Stimulated activated CD8-positive, alpha-beta memory T cell treated with anti-CD3 and anti-CD28 coated beads, Interleukin-4, amount 100 ng/mL, for 48 hours (primary cell): ENCODE measurements at places on chromosomes 1 and 21.

- DNase-seq: no peak
These were observed 2.5 kb downstream of the PTPN7 start for GRCh38 chr1:202157945-202158344.

- no peak for DNase-seq
These were observed 61.8 kb downstream of the CLEC20A start for GRCh38 chr1:178434899-178435435.

- no peak for DNase-seq
These were observed 43.9 kb upstream of the SOX13 start for GRCh38 chr1:204029016-204029415.

- DNase-seq: no peak
These were observed 519.2 kb upstream of the B3GALT2 start for GRCh38 chr1:193705554-193705981.

DNA sequence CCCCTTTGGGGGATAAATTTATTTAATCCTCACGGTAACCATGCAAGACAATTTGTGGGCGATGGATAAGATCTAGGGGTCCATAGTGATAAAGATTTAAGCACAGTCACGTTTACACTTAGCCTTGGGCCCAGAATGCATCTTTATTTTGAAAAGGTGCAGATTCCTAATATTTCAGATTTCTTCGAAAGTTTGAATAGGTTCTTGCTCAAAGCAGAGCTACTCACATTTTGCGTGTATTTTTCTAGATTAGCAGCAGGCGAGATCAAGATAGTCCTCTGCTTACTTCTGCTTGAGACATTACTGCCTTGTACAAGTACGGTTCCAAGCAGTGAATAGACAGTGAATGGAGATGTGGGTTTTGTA, 647 bp downstream of the TSEN15 start:
- no peak for DNase-seq

DNA sequence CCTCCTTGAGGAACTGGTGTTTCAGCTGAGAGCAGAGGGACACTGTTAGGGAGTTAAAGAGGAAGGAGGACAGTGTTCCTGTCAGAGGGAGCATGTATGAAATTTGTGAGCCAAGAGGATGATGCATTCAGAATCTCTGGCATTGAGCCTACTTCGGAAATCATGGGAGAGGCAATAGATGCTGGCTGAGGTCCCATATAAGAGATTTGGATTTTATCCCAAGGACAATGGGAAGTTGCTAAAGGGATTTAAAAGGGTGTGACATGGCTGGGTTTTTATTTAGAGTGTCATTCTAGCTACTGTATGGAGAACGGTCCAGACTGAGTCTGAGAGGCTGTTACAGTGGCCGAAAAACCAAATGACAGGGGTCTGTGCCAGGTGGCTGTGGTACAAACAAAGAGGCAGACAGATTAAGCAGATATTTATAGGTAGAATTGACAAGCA, 403.2 kb upstream of the B3GALT2 start:
- no peak for DNase-seq

DNA sequence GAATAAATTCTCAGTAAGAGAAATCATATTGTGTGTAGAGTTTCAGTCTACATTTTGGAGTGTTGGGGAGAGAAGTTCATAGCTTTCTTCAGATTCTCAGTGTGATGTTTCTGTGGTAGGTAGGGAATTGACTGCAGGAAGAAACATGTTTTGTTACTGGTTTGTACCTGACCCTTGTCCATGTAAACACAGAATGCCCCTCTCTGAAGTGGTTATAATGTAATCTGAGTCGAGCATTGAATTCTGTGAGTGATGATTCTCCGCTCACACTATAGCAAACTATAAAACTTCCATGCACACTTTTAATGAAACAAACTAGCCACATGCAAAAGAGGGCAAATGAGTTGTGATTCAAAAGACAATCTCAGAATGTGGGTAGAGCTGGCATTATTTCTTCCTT, 433.2 kb downstream of the USP25 start:
- DNase-seq: no peak

DNA sequence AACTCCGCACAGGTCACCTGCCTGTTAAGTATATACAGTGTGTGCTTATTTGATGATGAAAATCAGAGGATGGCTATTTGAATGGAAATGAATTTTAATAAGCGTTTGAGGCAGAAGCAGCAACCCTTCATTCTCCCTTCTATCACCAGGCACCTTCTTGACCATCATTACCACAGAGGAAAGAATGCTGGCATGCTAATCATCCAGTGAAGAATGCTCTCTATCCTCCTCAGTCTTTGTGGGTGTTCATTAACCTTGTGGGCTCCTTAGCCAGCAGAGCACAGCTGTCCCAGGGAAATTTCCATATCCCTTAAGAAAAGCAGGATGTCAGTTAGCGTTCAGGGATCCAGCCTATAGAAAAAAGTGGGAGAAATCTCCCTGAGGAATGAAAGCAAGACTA, 428.0 kb upstream of the CAMK1G start:
- no peak for DNase-seq

DNA sequence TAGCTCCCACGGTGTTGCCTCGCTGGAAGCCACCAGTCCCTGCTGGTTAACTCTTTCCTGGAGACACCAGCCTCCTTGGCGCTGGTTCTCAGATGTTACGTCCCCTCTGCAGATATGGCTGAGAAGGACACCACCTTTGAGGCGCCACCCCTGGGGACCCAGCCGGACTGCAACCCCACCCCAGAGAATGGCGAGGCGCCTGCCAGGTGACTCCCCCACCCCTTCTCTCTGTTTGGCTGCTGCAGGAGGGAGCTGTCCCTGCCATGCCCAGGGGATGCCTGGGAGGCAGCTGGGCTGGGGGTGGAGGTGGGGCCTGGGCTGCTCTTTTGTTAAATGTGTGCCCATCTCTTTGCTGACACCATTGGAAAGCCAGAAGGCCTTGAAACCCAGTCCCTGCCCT, 43.6 kb upstream of the TNFRSF1B start:
- no peak for DNase-seq

- DNase-seq: no peak
These were observed 19.6 kb downstream of the CASP9 start for GRCh38 chr1:15504436-15504835.

DNA sequence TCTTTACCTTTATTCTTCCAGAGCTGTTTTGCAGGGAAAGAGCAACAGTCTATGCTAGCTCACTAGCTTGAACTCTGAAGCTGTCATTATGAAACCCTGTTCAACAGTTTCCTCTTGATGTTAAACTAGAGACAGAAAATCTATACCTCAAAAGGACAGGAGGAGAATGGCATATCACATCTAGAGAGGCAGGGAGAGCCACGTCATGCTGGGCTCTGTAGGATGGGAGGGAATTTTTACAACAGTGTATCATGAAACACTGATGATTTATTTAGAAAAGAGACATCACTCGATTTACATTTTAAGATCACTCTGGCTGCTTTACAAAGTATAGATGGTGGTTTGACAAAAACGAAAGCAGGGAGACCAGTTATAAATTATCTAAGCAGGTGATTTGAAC, 224.9 kb upstream of the COA6 start:
- no peak for DNase-seq
